NCI-H2029 treated with DMSO at 0.1 percent for 48 hours (cell line): ENCODE measurements at places on chromosomes 4 and X.

- DNase-seq = peak; percentile 62
These were observed 1.3 kb upstream of the FAT4 start for GRCh38 chr4:125313497-125313896.

DNA sequence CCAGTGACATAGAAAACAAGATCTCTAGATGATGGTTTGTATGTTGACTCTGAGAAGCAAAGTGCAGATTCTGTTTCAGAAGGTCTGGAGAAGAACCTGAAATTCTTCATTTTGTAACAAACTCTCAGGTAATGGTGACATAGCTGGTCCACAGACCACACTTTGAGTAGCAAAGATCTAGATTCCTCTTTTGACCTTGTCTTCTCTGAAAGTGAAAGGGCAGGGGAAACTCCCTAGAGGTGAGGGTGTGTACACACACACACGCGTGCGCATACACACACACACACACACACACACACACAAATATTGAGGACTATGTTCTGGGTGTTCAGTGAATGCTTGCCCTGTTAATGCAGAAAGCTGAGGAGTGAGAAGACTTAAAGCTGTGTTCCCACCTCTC lies 110.1 kb downstream of the NHSL2 start:
- DNase-seq = no peak

DNA sequence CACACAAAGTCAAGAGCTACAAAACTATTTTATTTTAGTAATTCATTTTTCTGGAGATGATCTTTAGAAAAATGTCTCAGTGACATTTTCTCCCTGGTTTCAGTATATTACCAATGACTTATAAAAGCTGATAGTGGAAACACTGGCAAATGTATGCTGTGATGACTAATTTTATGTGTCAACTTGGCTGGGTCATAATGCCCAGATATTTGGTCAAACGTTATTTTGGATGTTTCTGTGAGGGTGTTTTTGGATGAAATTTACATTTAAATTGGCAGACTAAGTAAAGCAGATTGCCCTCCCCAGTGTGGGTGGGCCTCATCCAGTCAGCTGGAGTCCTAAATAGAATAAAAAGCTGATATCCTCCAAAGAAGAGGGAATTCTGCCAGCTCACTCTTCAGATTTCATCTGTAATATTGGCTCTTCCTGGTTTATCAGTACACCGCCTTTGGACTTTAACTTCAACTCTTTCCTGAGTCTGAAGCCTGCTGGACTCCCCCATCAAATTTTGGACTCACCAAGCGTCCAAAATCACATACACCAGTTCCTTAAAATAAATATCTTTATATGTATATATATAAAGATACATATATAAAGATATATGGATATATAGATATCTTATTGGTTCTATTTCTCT lies 31.2 kb upstream of the RAB40A start:
- no peak for DNase-seq

GRCh38 chrX:68018248-68019203 lies 414.8 kb downstream of the OPHN1 start:
- no peak for DNase-seq

DNA sequence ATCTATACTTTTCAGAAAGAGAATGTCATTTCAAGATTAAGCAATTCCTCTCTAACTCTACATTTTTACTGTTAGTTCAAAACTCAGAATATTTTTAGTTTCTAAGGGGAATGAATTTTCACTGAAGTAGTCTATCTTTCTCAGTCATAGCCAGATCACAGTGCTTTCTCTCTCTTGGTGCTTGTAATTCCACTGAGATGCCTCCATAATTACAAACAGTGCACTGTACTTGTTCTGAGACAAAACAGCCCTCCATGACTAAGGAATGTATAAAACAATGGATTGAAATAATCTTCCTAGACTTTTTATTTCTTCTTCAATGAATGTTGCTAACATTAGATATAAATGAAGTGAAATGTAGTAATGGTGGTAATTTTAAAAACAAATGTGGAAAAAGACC lies 603.2 kb upstream of the FAM241A start:
- DNase-seq = no peak

GRCh38 chrX:70026112-70026850 lies 23.5 kb downstream of the AWAT2 start:
- no peak for DNase-seq

GRCh38 chr4:122073615-122074014 lies 78.5 kb upstream of the BLTP1 start:
- DNase-seq = no peak

DNA sequence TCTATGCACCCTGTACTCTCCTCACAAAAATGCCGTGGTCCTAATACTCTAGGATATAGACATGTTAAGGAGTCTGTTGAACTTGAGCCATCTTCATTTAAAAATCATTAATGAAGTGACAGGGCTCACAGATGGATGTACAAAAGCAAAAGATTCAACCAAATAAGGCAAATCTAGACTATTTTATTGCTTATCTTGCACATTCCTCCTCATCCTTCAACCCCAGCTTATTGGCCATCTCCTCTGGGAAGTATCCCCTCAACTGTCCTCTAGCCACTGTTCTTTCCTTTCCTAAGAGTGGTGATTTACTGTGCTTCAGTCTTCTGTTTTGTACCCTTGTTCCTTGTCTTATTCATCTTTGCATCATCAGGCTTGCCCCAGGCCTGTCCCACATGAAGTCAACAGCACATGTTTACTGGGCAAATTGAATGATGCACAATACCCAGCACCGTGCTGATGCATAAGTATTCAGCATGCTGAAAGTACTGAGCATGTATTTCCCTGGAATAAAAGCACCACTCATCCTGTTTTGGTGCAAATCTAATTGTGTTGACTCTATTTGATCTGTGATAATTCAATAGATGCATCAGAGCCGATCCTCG lies 287.3 kb upstream of the CLNK start:
- no peak for DNase-seq

GRCh38 chr4:15318621-15319348 lies 109.0 kb upstream of the C1QTNF7 start:
- DNase-seq = no peak

GRCh38 chrX:149493567-149494562 lies 11.2 kb downstream of the IDS start:
- no peak for DNase-seq

- no peak for DNase-seq
These were observed 191.5 kb downstream of the SLC7A11 start for GRCh38 chr4:138050601-138051000.

DNA sequence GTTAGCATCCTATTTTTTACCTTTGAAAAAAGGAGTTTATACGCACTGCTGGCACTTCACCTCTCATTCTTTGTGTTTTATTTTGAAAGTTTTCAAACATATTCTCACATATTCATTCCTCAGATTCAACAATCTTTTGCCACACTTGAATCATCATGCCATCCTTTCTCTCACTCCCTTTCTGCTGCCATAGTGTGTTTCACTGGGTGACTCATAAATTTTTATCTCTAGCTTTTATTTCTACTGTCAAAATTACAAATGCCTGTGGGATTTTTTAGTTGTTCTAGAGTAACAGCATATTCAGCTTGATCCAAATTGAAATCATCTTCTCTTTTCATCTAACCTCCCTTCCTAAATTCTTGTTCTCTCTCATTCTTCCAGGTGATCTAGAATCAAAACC lies 28.0 kb downstream of the MFSD8 start:
- no peak for DNase-seq

- DNase-seq = no peak
These were observed 54.9 kb downstream of the WFS1 start for GRCh38 chr4:6324461-6324998.

DNA sequence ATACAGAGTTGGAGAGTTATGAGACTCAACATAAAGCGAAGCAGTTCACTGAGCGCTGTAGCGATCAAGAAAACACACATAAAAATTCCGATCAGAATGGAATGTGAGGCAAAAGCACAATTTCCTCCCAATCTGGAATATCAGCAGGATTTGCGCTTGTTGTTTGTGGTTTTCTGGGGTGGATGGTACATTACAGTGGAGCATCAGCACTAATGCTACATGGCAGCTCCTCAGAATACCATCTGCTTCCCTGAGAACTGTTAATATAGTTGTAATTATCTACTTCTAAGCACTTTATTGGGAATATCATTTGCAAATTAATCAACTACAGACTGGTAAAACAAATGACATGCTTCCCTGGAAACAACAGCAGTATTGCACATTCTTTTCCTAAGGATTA lies 324.1 kb upstream of the PPARGC1A start:
- DNase-seq = no peak

DNA sequence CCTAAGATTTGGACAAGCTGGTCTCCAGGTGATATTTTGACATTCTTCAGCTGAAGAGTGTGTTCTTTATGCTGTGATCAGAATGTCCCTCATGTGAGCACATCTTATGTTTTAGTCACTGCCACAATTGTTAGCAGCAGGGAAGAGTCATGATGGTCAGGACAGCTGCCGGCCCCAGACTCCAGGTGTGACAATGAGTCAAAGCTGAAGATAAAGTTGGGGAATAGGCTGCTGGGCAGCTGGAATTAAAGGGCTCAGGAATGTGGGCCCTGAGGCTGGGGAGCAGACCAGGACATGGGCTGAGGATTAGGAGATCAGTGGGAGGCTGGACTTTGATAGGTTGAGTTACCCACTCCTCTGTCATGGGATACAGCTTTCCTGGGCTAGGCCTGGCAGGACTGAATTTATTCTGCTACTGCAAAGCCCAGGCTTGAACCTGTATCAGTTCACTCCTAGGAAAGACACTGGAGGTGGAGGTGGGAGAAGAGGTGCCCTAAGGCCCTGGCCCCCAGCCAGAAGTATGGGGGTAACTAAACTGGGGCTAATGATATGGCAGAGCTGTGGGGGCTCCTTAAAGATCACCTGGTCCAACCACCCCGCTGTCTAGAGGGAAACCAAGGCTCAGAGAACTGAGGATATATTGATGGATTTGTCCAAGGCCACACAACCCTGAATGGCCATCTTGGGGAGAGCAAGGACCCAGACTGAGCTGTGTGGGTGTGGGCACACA lies 119.5 kb downstream of the PJA1 start:
- DNase-seq = no peak

- DNase-seq = no peak
These were observed 118.3 kb upstream of the GABRA2 start for GRCh38 chr4:46508216-46508615.

GRCh38 chr4:138104284-138104680 lies 137.9 kb downstream of the SLC7A11 start:
- no peak for DNase-seq

GRCh38 chr4:170243662-170244288 lies 154.0 kb upstream of the AADAT start:
- no peak for DNase-seq

DNA sequence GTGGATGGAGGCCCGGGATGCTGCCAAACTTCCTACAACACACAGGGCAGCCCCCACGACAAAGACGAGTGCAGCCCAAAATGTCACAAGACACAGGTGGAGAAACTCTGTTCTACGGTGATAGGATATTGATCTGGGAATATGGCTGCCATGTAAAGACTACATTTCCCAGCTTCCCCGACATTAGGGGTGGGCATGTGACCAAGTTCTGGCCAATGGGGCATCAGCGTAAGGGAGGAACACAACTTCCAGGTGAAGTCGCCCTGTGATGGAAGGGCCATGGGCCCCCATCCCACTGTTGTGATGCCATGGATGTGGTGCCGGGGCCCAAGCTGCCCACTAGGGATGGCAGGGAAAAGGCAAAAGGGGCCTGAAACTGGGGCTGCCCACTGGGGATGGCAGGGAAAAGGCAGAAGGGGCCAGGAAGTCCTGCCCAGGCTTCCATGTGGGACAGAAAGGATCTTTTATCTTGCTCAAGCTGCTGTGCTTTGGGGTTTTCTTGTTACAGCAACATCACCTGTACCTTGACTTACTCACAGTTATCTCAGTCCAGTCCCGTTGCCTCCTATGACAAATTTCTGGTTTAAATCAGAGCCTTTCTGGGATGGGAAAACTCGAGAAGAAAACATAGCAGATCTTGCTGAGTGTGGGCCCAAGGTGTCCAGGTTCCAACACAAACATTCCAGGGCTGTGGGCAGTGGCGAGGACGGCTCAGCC lies 9.7 kb upstream of the ADRA2C start:
- DNase-seq = no peak

DNA sequence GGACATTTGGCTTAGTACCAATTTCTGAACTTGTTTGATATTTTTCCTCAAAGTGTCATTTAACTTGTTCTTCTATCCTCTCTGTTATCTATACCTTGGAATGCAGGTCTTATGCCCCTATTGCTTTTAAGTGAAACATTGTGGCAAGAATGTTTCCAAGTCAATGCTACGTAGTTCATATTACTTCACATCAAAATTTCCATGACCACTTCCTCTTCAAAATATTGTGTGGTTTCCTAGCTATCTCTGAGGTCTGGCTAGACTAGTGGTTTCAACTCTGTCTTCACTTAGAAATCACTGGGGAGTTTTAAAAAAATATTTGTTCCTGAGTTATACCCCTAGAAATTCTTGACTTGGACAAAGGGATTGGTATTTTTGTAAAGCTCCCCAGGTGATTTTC lies 20.2 kb upstream of the RASGEF1B start:
- DNase-seq = no peak

- no peak for DNase-seq
These were observed 32.3 kb upstream of the TFDP3 start for GRCh38 chrX:133250184-133251100.
